Activated T-cell treated with anti-CD3 and anti-CD28 coated beads, Interleukin-2, amount 50 U/mL, for 4 hours (primary cell): ENCODE measurements at places on chromosomes 6 and 20. TPM values are rescaled to one million over a fixed set of nuclear protein-coding genes. Genes with fewer than 3 reads are reported as not detected.
A peak's percentile ranks its signal among the peaks of the same experiment; 100 is the strongest.

MBOAT1 gene
- total RNA-seq: 2.2 TPM

SLC22A23 gene
- total RNA-seq: 1.2 TPM

CAGE1 gene
- total RNA-seq: 0.13 TPM

- no peak for DNase-seq
Observed at GRCh38 chr6:133359256-133359655, 118.1 kb downstream of the EYA4 start.

DNA sequence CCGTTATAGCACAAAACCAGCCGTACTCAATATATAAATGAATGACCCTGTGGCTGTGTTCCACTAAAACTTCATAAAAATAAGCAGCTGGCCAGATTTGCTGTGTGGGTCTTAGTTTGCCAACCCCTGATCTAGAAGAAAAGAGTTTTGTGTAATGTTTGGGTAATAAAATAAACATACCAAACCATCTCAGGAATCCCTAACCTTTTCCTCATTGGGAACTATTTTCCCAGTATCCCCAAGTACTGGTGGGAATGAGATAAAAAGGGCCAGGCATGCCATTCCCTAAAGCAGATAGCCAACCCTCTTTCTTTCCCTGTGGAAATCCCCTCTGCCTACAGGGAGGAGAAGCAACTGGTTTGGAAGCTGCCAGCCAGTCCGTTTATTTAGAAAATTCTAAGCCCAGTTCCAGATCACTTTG, 169.1 kb upstream of the AKAP12 start:
- no peak for DNase-seq

GRCh38 chr20:54078296-54078984, 8.0 kb upstream of the BCAS1 start:
- no peak for DNase-seq

- DNase-seq: no peak
Observed at GRCh38 chr6:90370493-90370959, 73.9 kb upstream of the BACH2 start.

GRCh38 chr20:51800060-51800871, 2.1 kb downstream of the SALL4 start:
- DNase-seq: peak; percentile 38

DNA sequence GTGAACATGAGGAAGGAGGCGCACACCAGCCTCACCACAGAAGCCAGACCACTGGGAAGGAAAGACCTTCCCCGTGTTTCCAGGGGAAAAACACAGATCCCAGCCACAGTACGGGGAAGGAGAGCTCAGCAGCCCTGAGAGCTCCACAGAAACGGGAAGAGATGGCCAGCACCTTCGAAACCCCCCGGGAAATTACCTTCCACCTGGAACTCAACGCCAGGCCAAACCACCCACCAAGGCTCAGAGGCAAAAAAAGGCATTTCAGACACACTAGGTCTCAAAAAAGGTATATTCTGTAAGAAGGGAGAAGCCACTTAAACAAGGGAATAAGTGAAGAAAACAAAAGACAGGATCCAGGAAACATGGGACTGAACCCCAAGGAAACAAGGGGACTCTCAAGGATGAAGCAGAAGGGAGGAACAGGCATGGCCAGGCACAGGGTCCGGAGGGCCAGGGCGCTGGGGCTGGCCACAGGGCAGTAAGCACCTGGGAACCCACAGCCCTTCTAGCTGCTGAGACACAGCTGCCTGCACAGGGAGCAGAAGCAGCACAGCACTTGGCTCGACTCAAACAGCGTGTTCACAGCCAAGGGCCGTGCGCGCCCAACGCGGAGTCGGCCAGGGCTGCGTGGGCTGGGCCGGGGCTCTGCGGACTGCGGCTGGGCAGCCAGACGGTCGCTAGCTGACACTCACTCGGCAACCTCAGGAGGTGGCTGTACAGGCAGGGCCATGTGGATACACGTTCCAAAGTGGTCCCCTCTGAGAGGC, 44.6 kb downstream of the TAF4 start:
- no peak for DNase-seq

DNA sequence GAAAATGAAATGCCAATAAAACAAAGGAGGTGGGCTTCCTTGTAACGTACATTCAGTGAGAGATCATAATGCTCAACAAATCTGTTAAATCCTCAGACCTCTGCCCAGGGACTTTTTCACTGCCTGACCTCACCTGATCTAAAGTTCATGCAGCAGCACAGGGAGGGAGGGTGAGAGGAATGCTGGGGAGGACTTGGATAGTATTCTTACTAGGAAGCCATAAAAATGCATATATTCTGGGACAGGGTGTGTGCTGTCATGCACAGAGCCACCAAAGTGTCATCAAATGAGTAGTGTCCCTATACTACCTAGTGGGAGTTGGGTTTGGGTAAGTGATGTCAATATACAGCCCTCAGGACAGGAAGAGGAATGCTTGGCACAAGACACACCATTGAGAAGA, 32.6 kb downstream of the CLIC5 start:
- DNase-seq: no peak

GRCh38 chr6:3227363-3228045, at the start of gene TUBB2B:
Gene TUBB2B (minus strand): TSS chr6:3227653. CDS start chr6:3227543, 110 bp downstream.
- no peak for DNase-seq
